ENCODE measurements at places on chromosomes 6 and 20.

- peak; percentile 96 for DNase-seq
Measured at GRCh38 chr20:22389836-22390542, 194.4 kb downstream of the FOXA2 start.

DNA sequence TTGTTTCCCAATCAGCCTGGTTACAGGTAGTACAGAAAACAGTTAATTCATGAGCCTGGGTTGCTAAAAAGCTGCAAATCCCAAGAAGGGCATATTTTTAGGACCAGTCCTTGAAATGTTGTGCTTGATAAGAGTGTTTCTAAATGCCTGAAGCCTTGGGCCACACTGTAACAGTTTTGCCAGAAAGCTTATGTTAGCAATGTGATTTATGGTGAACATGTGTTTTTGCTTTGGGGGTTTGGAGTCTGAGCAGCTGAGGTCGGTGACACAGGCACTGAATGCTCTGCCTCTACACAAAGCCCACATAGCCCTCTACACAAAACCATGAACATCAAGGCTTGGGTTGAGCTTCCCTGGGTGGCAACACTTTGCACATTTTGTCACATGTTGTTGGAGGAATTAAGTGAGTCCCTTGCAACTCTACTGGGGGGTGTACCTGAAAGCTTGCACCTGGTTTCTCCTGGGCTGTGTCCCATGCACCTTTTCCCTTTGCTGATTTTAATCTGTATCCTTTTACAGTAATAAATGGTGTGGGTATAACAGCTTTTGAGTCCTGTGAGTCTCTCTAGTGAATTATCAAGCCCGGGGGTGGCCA is 22.2 kb downstream of the AHI1 start:
- no peak for DNase-seq

DNA sequence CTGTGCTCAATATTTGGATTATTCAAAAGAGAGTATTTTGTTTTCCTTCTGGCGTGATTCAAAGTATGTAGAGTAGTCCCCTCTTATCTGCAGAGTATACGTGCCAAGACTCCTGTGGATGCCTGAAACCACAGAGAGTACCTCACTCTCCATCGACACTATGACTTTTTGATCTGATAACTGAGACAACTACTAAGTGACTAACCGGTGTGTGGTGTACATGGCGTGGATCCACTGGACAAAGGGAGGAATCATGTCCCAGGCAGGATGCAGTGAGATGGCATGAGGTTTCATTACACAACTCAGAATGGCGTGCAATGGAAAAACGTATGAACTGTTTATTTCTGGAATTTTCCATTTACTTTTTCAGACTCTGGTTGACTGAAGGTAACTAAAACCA is 112.2 kb upstream of the PDE7B start:
- no peak for DNase-seq

- no peak for DNase-seq
Measured at GRCh38 chr20:60024245-60024644, 66.0 kb downstream of the CDH26 start.

GRCh38 chr6:114301596-114302219 is 41.1 kb downstream of the HS3ST5 start:
- no peak for DNase-seq

DNA sequence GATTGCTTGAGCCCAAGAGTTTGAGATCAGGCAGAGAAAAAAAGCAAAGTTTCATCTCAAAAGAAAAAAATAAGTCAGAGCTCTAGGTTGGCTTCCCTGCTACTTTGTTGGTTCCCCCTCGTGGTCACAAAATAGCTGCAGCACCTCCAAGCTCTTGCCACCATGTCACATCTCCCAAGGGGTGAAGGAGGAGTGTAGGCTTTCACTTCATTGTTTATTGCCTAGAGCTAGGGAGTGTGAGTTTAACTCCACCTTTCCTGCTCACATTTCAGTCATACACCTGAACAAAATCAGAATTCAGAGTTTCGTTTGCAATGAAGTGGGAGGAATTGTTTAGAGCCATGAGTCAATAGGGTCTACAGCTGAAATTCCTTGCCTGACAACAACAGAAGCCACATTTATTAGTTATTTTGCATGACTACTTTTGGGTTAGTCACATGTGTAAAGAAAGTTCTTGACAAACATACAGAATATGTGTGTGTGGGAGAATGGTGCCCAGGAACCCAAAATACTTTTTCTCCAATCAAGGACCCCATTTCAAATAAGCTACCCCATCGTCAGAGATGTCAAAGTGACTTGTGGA is 56.2 kb upstream of the UFL1 start:
- no peak for DNase-seq

- no peak for DNase-seq
Measured at GRCh38 chr6:19333936-19334335, 503.2 kb upstream of the ID4 start.

DNA sequence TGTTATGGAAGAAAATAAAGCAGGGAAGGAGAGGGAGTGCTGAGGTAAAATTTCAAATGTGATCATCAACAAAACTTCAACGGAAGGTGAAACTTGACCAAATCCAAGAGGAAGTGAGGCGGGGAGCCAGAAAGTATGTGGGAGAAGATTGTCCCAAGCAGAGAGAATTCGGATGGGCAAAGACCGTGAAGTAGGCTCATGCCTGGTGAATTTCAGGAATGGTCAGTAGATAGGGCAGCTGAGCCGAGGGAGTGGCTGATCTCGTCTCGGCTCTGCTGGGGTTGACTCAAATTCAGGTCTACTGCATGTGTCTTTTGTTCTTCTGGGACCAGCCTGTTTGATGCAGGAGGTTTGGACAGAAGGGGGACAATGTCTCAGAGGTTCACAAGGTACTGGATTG is 7.0 kb upstream of the CSNK2A1 start:
- no peak for DNase-seq

DNA sequence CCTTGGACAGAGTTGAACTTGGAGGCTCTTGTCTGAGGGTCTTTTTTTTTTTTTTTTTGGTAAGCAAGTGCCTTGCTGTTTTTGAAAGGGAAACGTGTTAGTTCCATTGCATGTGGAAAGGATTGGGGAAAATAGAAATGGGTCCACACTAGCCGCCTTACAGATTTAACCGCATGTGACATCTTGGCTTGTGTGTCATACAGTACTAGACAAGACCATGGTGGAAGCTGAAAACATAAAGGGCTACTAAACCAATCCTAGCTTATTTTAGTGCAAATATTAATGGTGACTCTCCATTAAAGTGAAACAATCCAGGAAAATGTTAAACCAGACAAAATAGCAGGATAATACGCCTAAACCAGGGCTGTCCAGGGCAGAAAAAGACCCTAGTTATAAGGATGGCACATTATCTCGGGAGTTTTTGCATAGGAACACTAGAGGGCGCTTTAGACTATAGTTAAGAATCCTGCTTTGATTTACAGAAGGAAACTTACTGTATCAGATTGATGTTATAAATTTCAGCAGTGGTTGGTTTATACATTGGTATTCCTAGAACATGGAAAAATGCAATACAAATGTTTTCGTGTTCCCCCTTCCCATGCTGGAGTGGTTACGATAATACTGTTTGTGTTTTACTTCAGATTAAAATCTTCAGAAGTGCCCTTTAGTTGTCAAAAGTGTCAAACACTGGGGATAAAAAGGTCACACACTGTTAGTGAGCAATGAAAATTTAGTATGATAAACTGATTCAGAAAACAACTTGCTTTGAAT is 59.8 kb upstream of the DEK start:
- DNase-seq = no peak

DNA sequence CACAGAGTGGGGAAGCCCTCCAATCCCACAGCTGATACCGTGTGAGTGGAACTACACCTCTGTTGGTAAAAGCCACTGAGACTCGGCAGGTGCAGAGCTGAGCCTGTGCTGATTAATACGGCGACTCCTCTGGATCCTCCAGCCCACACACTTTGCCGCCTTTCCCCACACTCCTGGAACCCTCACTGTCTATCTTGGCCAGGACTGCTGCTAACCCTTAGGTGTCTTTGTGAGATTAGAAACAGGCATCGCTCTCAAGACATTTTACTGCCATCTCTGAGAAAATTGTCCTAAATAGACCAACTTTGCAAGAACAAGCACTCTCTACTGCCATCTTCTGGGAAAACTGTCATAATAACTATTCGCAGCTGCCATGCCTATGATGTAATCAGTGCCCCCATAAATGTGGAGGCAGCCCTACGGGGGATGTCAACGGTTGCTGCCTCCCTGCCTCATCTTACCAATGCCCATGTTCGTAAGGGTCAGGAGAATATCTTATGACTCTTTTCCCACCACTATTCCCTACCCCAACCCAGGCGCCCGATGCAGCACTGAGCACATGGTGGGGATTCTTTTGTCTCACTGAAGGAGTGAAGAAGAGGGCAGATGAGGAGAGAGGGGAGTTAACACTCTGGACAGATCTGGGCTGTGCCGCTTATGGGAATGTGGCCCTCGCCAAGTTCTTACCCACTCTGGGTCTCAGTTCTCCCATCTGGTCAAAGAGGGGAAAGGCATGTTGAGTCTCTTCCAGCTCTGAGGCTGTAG is 26.1 kb upstream of the KCNB1 start:
- peak; percentile 30 for DNase-seq

DNA sequence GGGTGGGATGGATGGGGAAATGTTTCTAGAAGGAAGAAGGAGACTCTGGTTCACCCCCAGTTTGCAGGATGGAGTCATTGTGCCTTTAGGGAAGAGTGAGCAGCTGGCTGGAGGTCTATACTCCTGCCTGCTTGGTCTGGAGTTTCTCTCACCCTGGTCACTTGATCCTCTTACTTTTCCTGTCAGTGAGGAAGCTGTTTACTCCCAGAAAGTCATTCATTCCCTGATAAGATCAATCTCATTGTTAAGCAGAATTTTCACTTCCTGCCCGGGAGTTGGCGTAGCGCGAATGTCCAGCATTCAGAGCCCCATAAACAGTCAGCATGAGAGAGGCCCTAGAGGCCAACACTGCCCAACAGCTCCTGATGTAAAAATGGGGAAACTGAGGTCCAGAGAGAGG is 70.4 kb upstream of the SIRPA start:
- no peak for DNase-seq

DNA sequence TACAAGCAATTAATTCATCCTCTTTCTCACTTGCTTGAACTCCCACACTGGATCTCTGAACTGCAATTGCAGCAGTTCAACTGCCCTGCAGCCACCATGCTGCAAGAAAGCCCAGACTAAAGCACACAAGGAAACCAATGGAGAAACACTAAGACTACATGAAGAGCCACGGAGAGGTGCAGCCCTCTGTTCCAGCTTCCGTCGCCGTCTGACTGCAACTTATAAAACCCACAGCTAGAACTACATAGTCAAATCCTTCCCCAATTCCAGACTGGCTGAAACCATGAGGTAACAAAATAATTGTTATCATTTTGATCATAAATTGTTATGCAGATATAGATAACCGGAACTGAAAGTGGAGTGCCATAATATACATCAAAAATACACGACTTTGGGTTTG is 21.1 kb upstream of the THEMIS start:
- no peak for DNase-seq

GRCh38 chr6:22017766-22018165 is 279.1 kb downstream of the PRL start:
- DNase-seq = no peak

DNA sequence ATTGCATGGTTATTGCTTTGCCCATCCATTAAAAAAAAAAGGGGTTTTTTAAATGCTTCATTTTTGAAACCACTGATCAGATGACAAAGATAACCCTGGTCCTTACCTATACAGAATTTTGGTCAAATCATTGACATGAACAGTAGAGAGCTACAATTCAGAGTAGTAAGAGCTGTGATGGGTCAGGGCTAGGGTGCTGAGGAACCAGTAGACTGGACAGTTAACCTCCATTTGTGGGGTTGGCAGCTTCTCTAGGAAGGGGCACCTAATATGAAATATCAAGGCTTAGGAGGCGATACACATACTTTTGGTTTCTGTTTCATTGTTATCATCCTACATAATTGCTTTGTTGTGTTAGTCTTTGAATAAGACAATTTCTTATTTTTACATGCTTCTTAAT is 55.1 kb downstream of the ORC3 start:
- no peak for DNase-seq

GRCh38 chr6:41682056-41682477 is 43.8 kb downstream of the MDFI start:
- peak; percentile 75 for DNase-seq

DNA sequence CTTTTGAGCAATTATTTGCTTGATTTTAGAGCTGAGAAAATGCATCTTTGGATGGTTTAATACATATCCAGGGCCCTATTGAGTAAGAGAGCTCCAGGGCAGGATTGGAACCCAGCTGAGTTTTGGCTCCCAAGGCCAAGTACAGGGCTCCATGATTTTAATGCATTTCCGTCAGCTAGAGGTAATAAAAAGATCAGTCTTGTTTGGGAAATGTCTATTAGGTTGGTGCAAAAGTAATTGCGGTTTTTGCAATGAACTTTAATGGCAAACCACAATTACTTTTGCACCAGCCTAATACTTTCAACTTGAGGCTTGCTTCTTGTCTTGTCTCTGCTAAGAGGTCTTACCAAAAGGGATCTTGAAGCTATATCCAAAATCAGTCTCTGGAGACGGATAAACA is 29.4 kb upstream of the CDH4 start:
- DNase-seq = no peak

GRCh38 chr6:1094306-1094705 is 217.6 kb upstream of the FOXQ1 start:
- DNase-seq = no peak

DNA sequence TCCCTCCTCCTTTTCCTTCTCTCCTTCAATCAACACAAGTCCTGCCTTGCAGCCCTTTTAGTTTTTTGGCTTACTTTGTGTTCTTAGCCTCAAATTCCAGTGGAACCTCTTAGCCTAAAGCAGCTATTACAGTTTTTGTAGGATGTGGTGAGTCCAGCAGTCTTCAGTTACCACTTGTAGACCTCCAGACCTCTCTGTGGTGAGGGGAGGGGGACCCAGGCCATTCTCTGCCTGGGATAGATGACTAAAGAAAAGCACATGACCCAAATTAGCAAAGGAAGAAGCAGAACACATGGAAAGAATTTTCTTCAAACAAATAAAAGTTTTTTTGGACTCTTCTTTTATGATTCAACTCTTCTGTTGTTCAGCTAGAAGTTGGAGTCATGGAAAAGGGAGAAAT is 246.5 kb downstream of the HAO1 start:
- no peak for DNase-seq

DNA sequence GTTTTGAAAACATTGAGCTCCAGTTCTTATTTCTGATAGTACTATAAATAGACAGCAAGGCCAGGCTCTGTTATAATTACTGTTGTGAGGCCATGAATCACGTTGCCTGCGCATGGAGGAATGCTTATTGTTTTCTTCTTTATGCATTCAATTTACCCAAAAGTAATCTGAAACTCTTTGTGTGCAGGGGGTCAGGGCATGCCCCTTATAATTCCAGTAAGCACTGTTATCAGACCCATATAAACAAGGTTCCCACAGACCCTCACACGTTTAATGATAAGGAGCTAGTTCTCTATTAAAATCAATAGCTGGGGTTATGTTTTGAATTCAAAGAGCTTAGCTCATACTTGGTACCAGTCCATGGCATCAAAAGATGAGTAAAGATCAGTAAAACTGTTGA is 174.8 kb upstream of the ARG1 start:
- no peak for DNase-seq

DNA sequence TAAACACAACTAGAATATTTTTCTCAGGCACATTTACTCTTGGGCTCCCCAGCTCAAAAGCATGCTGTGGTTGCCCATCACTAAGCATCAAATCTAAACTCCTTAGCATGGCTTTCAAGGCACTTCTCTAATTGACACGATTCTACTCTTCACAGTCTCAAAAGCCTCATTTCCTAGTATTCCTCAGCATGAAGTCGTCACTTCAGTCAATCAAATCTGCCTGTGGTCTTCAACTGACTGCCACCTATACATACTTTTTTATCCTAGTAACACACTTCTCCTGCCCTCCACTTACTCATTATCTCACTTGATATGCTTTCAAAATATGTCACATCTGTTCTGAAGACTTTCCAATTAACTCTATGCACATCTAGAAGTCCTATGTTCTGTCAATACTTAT is 110.3 kb downstream of the TBC1D32 start:
- no peak for DNase-seq

- no peak for DNase-seq
Measured at GRCh38 chr6:150658421-150658820, 58.7 kb downstream of the PLEKHG1 start.

Data from foreskin keratinocyte (primary cell).